ENCODE measurements at places on chromosomes 7 and 10. TPM values are rescaled to one million over a fixed set of nuclear protein-coding genes. Genes with fewer than 3 reads are reported as not detected.

Gene NPFFR1
- total RNA-seq = 0.05 TPM

DNA sequence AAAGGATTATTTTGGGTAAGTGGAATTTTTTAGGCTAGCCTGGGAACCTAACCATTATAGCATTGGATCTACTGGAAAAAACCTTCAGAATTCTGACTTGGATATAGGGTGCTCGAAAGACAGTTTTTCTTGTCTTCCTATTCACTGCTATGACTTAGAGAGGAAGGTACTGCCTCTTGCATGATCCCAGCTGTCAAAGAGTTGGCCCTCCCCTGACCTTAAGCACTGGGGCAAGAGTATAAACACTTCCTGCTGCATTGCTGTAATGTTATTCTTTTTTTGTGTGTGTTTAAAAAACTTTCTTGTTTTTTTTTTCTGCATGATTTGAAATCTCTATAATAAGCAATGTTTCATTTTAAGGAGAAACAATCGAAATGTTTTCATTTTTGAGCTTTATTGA is 113.0 kb downstream of the LRMDA start:
- no peak for DNase-seq

Gene HEPACAM2
- not detected for total RNA-seq

Gene BEND7
- total RNA-seq = 22.5 TPM

GRCh38 chr10:30028738-30029030 is 30.7 kb downstream of the JCAD start:
- no peak for DNase-seq

DNA sequence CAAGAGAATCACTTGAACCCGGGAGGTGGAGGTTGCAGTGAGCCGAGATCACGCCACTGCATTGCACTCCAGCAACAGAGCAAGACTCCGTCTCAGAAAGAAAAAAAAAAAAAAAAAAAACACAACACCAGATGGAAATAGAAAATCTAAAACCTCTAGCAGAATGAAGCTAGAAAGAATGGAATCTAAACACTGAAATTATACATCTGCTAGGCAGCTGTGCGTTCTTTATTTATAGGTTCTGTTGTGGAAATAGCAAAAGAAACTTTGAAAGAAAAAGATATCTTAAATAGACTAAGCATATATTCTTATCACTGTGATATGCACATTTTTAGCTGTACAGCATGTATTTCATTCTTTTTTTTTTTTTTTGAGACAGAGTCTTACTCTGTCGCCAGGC is 17.1 kb downstream of the BMPR1A start:
- DNase-seq = no peak

- DNase-seq = no peak
Observed at GRCh38 chr10:116716381-116716780, 26.0 kb downstream of the HSPA12A start.

DNA sequence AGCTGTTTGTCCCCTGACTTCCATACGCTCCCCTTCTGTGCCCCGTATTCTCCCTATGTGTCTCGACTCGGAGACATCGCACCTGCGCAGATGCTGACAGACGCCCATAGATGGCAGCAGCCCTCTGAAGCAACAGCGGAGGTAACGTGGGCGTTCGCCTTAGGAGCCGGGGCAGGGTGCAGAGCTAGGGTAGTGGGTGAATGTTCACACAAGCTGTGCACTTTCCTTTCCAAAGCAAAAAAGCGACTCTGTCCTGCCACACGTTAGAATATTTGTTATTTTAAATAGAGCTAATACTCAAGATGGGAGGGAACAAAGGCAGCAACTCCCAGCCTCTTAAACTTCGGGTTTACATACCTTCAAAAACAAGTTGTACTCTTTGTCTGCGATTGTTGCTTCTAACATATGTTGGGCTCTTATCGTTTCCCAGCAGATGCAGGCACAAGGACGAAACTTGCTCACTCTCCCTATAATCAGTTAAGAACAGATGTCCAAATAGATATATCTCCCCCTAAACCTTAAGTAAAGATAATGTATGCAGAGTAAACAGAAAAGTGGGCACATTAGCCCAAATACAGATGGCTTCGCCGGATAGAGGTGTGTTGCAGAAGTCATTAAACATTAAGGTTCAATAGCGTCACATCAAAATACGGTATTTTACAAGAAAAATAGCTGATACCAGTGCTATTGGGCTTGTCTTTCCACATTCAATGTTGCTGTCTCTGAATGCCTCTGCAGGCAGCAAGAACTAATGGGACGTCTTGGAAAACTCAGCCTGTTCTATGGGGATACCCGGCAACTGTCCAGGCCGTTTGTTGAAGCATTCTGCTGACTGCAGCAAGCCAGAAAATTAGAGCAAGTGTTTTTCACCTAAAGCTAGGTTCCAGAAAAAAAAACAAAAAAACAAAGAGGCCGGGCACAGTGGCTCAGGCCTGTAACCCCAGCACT is 340.3 kb upstream of the PRKCQ start:
- DNase-seq = peak; percentile 70

Gene ARHGAP22
- 4.6 TPM for total RNA-seq

GRCh38 chr7:132472463-132473120 is 103.7 kb downstream of the PLXNA4 start:
- peak; percentile 55 for DNase-seq

Gene CRTAC1
- 11.9 TPM for total RNA-seq

DNA sequence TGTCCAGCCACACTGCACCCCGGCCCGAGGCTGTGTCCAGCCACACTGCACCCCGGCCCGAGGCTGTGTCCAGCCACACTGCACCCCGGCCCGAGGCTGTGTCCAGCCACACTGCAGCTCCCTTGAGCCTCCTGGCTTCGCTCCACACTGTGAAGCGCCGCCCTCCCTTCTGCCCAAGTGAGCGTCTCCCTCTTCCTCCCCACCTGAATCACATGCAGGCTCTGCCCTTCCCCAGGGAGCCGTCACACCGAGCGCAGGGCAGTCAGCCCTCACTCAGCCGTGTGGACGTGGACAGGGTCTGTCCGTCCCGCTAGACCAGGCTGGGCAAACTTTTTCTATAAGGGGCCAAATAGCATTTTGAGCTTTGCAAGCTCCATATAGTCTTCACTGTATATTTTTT is 27.6 kb downstream of the CFAP46 start:
- no peak for DNase-seq

DNA sequence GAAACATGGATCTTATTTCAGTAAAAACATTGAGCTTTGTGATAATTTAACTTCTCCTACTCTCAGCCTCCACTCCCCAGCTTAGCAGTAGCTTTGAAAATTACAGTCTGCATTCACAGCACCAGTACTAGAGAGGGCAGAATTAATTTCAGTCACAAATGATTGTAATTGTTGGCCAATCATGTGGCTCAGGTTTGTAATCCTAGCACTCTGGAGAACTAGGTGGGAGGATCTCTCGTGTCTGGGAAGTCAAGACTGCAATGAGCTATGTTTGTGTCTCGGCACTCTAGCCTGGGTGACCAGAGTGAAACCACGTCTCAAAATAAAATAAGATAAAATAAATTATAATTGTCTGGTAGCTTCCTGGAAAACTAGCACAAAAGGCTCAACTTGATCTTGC is 620.9 kb downstream of the TNS3 start:
- DNase-seq = no peak

DNA sequence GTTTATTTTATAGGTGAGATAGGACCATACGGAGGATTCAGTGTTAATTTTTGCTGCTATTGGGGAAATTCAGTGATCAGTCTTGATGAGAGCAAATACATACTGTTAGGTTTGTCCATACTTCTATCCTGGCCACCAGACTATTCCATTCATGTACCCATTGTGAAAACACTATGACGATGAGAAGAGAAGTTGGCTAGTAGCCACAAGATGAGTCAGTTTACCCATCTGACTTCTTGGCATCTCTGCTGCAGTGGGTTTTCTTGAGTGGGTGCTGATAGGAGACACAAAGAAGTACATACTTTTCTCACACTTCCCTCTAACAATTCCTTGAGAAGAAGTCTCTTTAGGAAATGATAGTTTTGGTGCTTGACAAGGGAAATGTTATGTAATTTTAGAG is 133.1 kb downstream of the TFPI2 start:
- no peak for DNase-seq

Gene VGF
- total RNA-seq = not detected

GRCh38 chr10:131173484-131174210 is 137.9 kb downstream of the TCERG1L start:
- DNase-seq = peak; percentile 38

- DNase-seq = no peak
Observed at GRCh38 chr7:30848121-30848855, 63.4 kb upstream of the AQP1 start.

GRCh38 chr10:72541337-72541736 is 84.5 kb downstream of the MICU1 start:
- no peak for DNase-seq

DNA sequence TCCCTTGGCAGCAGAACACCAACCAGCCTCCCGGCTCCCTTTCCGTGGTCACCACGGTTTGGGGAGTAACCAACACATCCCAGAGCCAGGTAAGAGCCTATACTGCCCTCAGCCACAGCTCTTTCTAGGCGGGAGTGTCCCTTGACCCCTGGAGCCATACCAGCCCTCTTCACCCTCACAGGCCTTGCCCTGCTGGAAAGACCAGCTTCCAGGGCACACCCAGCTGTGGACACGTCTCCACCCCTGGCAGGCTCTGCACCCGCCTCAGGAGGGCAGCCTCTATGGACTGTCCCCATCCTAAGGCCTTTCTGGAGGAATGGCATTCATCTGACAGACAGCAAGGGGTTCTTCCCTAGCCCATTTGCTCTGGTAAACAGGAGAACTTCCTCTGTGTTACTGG is 57.5 kb upstream of the PPIF start:
- no peak for DNase-seq

- no peak for DNase-seq
Observed at GRCh38 chr10:23525406-23525805, 86.5 kb downstream of the OTUD1 start.

Gene UCMA
- total RNA-seq = not detected

Gene CUL2
- total RNA-seq = 35.8 TPM

DNA sequence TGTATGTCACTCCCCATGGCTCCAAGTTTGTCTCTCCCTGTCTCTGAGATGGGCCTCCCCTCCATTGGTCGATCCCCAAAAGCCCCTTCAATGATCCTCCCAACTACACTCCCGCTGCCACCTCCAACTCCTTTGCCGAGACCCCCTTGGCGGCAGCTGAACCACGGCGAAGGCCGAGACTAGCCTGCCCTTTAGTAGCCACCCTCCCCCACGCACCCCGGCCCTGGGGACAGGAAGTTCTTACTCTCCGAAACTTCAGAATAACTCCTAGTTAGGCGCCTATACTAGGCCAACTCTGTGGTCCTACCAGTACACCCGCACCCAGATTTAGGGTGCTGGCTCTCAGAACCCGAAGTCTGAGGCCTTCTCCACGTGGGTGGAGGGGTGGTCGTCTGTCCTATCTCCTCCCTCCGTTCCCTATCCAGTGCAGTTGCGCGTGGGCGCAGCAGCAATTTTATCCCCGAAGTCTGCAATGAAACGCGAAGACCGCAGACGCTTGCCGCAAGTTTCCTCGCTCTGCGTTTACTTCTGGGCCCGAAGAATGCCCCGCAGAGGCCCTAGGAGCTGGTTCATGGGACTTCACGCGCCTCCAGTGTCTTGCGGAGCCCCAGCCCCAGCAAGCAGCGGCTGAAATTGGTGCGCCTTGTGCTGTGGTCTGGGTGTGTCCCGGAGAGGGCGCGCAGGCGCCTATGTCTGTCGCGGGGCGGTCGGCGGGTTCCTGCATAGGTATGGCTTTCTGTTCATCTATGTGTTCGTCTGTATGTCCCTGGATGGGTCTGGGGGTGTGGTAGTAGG is 82.6 kb upstream of the SLF2 start:
- DNase-seq = no peak

DNA sequence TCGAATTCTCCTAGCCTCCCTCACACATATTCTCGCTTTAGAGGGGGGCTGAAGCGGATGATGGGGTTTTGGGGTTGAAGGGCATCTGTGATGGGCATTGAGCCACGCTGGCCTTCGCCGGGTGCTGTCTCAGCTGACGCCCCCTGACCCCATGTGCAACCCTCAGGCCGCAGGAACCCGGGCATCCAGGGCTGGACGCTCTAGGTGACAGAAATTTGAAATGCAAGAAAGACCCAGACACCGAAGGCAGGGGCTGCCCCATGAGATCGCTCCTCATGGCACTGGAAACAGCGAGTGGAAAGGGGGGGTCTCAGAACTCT is 664 bp upstream of the C10orf88 start:
- no peak for DNase-seq

GRCh38 chr7:151877911-151878835 is 1.3 kb upstream of the PRKAG2 start:
- no peak for DNase-seq

Gene LMOD2
- 0.47 TPM for total RNA-seq

GRCh38 chr7:149765399-149766121 is 7.8 kb downstream of the ZNF467 start:
- peak; percentile 37 for DNase-seq

DNA sequence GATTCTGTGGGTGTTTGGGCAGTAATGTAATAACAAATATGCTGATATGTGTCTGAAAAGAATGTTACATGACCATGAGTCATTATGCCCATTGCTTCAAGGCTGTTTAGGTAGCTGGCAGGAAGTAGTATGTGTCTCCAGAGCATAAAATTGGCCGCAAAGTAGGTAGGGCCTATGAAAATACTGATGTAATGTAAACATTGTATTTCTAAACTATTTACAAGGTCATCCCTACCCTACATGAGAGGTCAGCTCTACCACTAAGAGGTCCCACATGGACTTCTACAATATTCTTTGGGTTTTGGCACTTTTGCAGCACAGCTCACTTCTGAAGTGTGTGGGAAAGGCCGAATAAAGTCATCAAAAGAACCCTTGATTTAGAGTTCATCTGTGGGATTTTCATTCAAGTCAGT is 301.9 kb downstream of the AHR start:
- DNase-seq = no peak

- no peak for DNase-seq
Observed at GRCh38 chr7:88429382-88429781, 122.7 kb upstream of the STEAP4 start.

Gene FAM25A
- total RNA-seq = not detected

Gene INSYN2A
- 0.31 TPM for total RNA-seq

GRCh38 chr10:116158036-116158435 is 115.0 kb downstream of the GFRA1 start:
- DNase-seq = peak; percentile 2

Gene TMEM139
- total RNA-seq = 34.0 TPM

DNA sequence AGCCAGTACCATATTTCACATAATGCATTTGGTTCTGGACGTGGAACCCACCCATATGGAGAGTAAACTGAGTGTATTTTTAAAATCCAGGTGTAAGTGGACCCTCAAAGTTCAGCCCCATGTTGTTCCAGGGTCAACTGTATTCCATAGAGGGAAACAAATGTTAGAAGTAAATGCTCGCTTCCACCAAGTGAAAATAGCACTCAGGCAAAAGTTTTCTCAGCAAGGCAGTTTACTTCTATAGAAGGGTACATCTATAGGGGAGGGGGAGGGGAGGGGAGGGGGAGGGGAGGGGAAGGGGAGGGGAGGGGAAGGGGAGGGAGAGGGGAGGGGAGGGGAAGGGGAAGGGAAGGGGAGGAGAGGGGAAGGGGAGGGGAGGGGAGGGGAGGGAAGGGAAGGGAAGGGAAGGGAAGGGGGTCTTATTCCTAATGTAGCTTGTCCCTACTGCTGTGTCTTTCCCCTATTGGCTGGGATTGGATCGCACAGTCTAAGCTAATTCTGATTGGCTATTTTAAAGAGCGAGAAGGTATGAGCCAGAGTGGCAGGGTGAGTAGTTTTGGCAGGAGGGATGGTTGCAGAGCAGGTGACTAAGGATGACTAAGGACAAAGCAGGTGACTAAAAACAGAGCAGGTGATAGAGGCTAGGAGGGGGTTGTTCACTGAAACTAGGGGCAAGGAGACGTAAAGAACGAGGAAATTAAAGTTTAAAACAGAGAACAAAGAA is 29.1 kb downstream of the GARIN1A start:
- no peak for DNase-seq

Data from ureter (tissue), 1 donor.